ENCODE measurements at places on chromosomes 16 and 17.

DNA sequence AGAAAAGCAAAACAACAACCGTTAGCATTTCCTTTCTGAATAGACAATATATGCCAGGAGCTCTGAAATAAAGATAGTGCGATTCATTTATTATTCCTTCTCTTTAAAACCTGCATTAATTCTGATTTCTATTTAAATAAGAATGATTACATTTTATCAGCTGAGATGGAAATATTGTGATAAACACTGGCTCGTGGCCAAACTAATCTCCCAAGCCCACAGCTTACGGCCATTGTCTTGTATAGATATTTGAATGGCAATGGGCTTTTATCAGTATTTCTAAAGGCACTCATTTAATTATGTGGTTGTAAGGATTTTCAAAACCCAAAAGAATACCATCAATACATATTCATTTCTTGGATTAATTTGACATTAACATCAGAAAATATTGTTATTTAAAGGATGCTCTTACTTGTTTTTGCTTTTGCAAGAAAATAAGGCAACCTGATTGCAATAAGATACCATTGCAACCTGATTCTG lies 123.7 kb upstream of the IRX5 start:
- no peak for DNase-seq

DNA sequence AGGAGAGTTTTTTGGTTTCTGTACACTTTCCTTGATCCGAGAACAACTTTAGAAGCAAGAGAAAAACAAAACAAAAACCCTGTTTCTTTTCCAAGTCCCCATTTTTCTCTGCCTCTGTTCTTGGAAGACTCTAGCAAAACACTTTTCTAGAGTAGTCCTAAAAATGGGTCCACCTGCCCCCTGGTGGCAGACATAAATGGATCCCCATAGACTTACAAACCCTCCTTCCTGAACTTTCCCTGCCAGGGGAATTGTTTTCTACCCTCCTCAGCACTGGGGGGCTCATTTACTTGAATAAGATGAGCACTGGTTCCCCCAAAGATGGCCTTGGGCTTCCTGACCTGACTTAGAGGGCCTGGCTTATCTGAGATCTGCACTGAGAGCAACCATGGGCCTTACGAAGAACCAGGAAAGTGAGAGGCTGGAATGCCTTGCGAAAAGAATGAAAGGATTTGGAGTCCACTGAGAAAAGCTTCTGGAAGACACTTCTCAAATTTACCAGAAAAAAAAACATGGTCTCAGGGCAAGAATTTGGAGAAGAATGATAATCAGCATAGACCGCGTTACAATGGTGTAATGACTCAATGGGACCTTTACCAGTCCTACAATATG lies 48.0 kb upstream of the CDYL2 start:
- DNase-seq: no peak

- no peak for DNase-seq
These were observed 29.2 kb downstream of the SLFN11 start for GRCh38 chr17:35344262-35344661.

GRCh38 chr16:83721676-83722075 lies 86.1 kb upstream of the HSBP1 start:
- no peak for DNase-seq

DNA sequence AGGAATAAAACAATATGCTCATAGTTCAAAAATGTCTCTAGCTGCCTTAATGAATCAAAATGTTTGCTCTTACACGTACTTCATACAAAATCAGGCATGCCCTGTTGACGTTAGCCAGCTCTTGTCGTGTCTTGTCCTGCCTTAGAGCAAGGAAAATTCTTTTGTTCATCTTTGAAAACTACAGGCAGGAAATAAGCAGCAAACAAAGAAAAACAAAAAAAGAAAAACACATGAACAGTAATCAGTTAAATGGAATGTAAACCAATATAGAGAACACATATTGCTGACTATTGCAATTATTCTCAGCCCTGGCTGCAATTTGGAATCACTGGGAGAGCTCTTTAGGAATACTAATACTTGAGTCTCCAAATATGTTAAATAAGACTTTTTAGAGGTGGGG lies 1.7 kb downstream of the CAPNS2 start:
- DNase-seq: no peak

GRCh38 chr16:66741950-66742808 lies 9.2 kb downstream of the DYNC1LI2 start:
- no peak for DNase-seq

DNA sequence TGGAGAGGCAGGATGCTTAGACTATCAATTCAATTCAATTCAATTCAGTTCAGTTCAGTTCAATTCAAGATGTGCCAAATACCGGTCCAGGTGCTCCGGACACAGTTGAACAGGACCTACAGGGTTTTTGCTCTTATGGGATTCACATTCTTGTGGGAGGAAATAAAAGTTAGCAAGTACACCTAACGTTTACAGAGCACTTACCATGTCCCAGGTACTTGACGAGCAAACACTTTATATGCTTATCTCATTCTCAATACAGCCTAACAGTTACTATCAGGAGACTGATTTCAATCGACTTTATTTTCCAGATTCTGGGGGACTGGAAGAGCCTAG lies 467 bp upstream of the GDE1 start:
- no peak for DNase-seq

- no peak for DNase-seq
These were observed 119.7 kb upstream of the MYOCD start for GRCh38 chr17:12545877-12546513.

DNA sequence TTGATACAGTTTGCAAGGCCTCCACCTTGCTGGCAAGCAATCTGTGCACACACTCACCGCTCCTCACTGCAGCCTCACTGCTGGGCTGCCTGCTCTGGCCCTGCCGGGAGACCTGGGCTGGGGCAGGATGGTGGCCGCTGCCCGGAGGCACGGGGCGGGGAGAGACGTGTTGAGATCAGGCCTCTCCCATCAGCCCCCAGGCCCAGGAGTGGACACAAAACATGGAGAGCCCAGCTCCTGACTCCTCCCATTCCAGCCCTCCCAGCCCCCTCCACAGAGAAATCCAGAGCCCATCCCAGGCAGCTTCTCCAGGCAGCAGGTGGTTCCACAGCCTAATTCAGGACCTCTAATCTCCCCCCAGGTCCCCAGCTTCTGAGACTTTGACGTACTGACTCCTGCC lies 23.1 kb upstream of the RPL38 start:
- DNase-seq: no peak

DNA sequence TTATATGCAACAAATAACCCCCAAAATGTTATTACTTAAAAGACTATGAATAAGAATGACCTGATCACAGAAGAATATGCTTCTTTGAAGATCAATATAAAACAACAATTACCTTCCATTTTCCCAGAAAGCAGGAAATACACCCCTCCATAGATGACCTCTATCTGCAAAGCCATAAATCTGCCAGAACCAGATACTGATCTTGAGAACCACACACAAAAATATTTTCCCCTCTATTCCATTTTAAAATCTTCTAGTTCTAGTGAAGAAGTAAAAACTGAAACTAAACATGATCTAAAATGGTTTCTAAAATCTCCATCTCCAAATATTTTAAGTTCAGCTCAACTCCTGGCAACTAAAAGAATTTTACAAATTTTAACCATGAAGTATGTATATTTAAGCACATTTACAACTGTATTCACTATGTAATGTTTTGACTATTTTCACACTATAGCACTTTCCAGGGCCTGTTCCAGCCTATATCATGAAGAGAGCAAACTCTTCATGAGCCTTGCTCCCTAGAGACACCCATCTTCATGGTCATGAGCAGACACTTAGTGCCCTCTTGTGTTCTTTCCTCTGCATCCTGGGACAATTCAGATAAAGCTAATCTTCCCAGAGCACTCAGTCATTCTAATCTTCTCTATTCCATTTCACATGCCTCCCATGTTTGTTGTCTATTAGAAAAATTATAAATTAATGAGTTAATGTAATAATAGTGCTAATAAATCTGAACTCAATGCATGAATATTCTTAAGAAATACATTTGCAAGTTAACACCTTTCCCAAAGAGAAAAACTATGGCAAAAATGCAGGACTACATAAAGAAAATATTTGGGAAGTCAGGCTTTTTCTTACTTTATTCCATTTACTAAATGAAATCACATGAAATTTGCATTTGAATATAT lies 87.0 kb downstream of the HELZ start:
- DNase-seq: peak; percentile 32

DNA sequence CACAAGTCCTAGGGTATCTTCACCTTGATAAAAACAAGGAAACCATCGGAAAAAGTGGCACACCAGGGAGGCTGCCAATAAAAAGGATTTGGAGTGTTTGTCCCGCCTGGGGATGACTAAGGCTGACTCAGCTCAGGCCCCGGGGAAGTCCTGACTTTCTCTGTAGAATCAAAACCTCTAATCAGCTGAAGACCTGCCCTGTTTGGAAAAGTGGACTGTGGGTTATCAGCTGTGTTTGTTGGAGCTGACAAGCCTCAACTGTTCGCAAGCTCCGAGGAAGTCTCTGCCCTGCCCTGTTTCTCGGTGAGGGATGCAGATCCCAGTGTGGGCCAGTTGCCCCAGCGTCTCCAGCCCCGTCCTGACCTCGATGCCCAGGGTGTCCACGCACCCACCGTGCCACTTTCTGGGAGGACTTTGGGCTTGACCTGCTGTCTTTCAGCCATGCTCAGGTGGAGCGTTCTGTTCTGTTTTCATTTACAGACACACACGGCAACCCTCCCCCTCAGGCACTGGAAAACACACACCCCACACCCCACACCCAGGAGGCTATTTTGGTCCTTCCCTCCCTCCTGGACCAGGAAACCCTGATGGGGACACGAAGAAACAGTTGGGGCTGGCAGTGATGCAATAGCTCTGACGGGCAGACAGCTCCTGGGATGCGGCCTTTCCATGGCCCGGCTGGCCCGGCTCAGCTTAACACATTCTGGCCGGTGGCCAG lies 27.6 kb upstream of the PITPNA start:
- DNase-seq: no peak

DNA sequence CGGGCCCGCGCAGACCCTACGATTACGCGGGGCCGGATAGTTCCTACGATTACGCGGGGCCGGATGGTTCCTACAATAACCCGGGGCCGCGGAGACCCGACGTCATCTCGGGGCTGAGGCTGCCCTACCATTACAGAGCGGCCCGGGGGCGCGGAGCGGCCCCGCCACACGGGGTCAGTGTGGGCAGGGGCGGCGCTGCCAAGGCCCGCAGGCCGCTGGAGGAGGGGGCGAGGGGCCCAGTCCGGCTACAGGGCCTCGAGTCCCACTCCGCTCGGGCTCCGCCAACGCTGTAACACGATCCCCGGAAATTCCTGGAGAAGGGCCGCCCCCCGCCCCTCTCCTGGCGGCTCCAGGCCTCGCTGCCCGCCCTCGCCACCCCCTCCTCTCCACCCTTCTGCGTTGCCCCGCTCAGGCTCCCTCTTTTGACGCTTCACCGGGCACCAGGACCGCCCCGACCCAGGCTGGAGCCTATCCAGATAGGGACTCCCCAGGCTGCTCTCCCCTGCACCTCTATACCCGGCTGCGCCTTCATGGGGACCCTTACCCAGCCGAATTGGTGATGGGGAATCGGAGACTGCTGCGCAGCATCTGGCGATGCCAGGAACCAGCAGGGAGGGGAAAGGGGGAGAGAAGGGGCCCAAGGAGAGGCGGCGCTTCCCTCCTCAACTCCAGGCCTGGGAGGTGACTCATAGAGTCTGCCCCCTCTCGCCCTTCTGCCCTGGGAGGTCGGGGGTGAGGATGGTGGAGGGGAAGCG lies at the start of gene RAB34:
Gene RAB34 (minus strand): TSS at position 291 of the 755 bp plus-strand sequence. CDS start 602 bp downstream, outside the sequence.
- no peak for DNase-seq

DNA sequence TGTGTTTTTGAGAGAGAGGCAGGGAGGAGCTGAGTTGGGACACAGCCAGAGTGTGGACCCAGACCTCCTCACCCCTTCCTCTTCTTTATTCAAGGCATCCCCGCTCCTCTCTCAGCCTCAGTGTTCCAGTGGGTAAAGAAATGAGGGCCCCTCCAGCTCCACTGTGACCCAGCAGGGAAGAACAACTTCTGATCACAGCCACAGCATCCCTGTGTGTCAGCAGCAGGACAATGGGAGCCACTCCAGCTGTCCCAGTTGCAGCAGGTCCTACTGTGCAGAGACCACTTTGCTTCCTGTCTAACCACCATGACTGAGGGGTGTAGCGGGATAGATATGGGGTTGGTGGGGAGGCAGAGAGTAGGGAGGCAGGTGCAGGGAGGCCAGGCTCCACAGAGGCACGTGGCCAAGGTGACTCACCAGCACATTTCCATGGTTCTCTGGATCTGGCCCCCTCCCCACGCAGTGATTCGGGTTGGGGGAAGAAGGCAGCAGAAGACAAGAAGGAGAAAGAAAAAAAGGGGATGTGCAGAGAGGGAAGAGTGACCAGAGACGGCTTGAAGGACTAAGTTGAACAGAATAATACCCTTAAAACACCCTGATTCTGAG lies 24.5 kb downstream of the PIK3R5 start:
- DNase-seq: no peak

GRCh38 chr16:70758786-70759185 lies 42.2 kb downstream of the VAC14 start:
- peak; percentile 13 for DNase-seq

DNA sequence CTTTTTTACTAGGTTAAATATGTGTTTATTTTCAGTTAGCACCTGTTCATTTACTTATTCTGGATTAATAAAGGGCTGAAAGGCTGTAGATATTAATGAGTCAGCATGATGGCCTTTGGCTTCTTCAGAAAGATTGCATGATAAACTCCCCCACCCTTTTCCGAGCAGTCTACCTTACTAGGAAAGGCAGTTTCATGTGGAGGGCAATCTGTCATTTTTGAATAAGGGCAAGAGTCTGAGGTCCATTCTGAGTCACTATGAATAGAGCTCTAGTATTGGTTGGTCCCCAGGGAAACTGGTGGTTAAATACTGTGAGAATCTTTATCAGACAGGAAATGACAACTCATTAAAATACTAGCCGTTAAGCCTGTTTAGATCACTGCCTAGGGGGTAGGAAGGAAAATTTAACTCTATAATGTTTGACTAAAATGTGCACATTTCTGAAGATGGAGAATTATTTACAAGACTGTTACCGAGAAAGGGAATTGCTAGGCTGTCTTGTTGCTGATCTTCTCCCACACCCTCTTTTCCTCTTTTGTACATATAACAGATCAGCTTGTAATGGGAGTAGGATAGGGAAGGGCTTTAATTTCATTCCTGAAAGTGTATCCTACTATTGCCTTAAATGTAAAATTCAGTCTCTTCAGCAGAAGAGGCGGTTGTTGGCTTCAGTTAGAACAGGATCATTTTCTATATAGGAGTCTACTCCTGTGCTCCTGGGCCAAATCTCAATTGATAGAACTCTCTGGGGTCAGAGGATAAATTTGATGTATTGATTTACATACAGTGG lies 63.3 kb downstream of the TUBD1 start:
- peak; percentile 60 for DNase-seq

- DNase-seq: no peak
These were observed 134.4 kb downstream of the SKAP1 start for GRCh38 chr17:48295362-48296288.

DNA sequence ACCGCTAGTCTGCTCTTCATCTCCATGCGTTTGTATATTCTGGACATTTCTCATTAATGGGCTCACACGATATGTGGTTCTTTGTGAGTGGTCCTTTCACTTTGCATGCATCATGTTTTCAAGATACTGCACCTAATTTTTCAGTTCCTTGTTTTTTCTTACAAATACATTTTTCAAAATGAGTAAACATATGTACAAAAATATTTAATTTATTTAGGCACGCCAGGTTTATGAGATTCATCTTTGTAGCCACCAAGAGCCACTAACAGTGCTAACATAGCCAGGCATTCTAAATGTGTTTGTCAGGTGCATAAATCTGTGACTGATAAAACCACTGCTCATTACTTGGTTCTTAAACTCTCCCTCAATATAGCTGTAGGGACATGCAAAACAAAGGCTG lies 375.3 kb downstream of the WWOX start:
- no peak for DNase-seq
